Stimulated activated CD8-positive, alpha-beta memory T cell treated with anti-CD3 and anti-CD28 coated beads, Interleukin-4, amount 100 ng/mL, for 1 hour (primary cell): ENCODE measurements at places on chromosomes 5 and 9.

DNA sequence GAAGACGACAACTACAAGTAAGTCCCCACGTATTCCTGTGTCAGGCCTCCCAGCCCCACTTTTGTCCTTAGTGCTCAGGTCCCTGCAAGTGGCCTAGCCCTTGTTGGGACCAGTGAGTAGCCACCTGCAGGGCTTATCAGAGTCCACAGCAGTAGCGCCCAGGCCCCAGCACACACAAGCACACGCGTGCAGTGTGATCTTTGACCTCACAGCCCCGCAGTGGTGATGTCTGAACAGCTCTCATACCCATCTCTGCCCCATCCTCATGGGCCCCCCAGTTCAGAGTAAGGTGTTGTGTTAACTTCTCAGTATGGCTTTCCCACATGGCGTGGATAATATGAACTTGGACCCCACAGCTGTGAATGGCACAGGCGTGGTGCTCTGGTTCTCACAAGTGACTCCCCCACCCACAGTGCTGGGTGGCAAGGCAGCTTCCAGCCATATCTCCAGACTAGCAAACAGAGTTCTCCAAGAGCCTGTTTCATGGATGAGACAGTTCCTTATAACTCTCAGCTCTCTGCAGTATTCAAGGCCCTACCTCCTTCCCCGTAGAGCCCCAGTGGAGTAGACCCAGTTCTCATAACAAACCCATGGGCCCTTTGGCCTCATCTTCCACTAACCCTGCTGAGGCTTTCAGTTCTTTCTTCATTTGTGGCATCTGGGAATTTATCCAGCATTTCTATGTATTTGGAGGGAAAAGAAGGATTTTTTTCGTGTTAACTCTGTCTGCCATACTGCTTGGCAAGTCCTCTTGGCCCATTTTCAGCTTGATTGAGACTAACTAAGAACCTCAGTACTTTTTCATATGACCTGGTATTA is 46.5 kb upstream of the ANGPTL2 start:
- DNase-seq, result no peak

GRCh38 chr5:163503106-163504078 is 2.0 kb upstream of the MAT2B start:
- DNase-seq, result no peak

DNA sequence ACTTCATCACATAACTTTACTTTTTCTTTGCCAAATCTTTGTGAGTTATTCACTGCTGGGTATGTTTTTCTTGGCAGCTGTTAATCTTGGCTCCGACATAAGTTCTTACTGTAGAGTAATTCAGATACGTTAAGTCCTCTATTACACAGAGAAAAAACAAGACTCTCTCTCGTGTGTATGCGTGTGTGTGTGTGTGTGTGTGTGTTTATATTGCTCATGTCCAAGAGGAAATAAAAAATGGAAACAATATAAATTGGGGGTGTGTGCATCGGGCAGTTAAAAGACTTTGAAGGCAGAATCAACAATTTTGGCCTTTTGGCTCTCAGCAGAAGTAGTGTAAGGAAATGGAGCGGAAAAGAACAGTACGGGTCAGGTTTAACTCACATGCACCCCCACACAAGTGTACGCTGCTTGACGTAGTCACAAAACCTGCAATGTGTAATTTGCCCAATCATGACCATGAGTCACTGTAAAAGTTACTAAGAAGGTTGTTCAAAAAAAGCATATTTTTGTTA is 67.2 kb upstream of the IFNE start:
- no peak for DNase-seq

GRCh38 chr5:159586921-159587320 is 256.6 kb upstream of the IL12B start:
- DNase-seq, result no peak

DNA sequence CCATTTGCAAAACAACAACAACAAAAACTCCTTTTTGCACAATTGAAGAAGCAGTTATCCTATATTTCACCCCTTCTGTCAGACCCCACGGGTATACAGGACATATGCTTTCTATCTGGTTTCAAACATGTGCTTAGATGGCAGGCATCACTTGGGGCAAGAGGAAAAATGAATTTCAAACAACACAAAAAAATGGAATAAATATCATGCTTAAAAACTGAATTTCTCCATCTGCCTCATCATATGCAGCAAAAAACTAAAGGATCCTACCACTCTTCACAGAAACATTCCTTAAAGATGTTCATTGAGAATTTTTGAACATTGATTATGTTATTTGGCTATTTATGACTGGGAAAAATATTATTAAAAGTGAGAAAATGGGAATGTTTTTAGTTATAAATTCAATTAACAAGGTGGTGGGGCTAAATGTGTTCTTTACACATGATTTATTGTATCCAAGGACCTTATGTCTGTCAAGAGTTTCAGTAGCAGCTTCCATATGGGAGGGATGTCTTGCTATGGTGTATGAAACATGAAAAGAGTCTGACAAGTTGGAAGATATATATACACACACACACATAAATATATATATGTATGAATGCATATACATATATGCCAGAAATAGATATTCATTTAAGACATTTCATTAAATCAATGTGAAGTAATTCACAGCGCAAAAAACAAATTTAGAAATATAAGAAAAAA is 358.0 kb downstream of the CDH12 start:
- DNase-seq, result no peak

- no peak for DNase-seq
These were observed 97.0 kb upstream of the VCAN start for GRCh38 chr5:83374547-83374946.

DNA sequence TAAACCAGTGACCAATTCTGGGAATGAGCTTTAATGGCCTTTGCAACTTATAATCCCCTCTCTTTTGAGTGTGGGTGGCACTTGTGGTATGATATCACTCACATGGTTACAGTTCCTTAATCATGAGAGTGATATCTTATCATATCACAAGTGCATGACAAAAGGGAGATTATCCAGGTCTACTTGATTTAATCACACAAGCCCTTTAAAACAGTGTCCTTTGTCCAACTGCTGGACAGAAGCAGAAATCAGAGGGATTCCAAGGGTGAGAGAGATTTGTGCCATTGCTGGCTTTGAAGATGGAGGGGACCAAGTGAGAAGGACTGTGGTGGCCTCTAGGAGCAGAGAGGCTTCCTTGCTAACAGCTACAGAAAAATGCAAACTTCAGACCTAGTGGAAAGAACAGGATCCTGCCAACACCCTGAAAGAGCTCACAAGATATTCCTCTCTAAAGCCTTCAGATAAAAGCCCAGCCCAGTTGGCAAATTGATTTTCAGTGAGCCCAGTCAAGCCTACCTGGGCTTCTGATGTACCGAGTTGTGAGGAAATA is 279.0 kb upstream of the TLE4 start:
- DNase-seq, result no peak

- no peak for DNase-seq
These were observed 163.8 kb downstream of the SYK start for GRCh38 chr9:90965226-90966030.

DNA sequence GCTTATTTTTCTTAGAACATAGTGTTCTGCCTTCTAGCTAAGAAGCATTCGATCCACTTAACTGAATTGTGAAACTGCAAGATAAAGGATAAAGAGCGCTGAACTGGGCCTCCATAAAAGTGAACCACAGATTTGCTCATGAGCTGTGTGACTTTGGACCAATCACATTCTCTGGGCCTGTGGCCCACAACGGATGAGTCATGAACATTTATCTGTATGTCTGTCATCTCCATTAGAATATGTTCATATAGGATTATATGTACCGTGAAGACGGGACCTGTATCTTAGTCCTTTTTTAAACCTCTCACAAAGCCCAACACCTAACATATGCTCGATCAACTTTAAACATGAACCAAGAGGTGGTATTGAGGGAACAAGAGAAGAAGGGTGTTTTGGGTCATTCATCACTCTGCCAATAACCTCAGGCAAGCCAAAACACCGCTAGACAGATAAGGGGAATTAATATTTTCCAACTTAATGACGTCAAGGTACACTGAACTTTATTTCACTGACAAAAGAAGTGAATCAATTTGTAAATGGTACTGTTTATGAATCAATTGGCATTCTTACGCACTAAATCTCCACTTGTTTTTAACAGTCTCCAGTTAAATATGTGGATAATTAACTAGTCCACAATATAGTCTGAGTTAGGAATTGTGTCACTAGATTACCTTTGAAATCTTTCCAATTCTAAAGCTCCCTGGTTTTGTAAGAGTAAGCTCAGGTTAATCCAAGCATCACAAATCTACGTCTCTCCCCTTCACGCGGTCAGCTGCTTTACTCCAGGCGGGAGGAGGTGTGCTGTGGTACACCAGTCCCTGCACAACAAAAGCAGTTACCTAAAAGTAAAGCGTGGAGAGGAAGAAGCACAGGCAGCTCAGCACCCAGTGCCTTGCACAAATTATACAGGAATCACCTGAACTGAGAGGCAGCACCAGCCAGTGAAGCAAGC is 1.6 kb downstream of the TMEM245 start:
- DNase-seq, result no peak

DNA sequence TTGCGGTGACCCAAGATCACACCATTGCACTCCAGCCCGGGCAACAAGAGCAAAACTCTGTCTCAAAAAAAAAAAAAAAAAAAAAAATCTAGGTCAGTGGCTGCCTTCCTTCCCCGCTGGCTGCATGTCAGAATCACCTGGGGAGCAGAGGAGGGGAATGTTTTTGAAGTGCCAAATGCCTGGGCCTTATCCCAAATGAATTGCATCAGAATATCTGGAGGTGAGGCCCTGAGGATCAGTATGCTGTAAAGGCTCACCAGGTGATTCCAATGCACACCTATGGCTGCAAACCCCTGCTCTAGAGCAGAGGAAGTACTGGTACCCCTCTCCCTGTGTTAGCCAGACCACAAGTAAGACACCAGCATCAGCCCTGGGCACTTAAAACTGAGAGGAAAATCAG is 44.7 kb upstream of the GABRP start:
- no peak for DNase-seq

GRCh38 chr9:136546697-136547501 is 1.1 kb upstream of the NOTCH1 start:
- DNase-seq, result no peak

GRCh38 chr5:86880785-86881492 is 263.2 kb downstream of the COX7C start:
- DNase-seq, result no peak

- no peak for DNase-seq
These were observed 213.0 kb downstream of the CRB2 start for GRCh38 chr9:123568691-123569688.

DNA sequence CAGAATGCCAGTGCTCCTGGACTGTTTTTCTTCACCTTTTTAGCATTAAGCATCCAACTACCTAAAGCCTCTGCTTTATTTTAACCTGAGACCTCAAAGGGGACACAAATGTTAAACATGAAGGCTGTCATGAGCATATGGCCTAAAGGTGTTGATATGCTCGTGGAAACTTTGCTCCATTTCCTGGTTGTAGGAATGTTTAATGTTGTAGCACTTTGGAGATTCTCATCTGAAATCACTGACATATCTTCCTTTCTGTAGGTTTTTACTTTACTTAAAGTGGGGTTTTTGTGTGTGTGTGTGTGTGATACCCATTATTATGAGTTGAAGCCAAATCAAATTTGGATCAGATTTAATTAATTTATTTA is 37.0 kb downstream of the HABP4 start:
- no peak for DNase-seq
